ENCODE measurements at places on chromosomes 6 and 20.

DNA sequence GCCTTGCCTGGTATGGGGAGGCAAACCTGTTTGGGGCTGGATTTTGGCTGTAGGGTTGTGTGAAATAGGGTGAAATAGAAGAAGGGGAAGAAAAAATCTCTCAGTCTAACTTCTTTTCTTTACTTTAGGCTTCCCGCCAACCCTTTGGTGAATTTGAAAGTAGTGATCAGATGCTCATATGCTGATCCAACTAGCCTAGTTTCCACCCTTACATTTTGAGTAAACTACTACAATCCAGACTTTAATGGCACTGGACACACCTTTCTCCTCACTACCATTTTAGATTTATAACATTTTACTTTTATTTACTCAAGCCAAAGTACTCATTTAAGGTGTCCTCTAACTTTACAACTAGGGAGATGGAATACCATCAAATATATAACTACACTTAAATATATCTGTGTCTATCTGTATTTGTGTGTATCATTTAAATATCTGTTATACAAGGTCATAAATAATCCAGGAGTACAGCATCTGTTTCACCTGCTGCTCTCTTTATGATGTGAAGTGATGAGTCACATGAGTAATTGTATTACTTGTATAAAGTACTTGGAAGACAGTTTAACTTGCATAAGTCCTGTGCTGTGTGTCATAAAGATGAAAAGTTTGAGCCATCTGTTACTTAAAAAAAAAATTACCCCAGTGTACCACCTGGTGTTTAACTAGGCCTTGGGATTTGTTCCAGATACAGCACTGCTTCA lies 172.1 kb downstream of the CDKAL1 start:
- peak; percentile 100 for DNase-seq

DNA sequence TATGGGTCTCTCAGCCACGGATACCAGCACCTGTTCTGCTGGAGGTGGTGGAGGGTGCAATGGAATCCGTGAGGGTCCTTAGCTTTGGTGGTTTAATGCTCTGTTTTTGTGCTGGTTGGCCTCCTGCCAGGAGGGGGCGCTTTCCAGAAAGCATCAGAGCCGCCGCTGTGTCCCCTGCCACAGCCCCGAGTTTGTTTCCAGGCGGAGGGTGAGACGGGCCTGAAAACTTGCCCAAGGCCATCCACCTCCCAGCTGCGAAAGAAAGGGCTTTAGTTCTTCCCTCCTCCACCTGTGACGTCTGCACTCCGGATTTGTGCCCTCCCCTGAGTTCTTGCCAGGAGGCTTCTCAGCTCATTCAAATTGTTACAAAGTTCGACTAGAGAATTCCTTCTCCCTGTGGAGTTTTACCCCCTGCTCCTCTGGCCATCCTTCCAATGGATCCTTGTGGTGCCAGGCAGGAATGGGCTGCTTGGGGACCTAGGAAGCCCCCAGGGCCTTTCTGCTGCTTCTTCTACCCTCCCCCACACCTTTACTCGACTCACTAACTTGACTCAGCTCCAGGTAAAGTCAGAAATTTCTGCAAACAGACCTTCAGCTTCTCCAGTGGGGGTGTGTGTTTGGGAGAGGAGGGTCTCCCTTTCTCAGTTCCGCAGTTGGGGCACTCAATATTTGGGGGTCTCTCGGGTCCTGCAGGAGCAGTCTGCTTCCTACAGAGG lies 873.7 kb downstream of the KIF16B start:
- DNase-seq = no peak

DNA sequence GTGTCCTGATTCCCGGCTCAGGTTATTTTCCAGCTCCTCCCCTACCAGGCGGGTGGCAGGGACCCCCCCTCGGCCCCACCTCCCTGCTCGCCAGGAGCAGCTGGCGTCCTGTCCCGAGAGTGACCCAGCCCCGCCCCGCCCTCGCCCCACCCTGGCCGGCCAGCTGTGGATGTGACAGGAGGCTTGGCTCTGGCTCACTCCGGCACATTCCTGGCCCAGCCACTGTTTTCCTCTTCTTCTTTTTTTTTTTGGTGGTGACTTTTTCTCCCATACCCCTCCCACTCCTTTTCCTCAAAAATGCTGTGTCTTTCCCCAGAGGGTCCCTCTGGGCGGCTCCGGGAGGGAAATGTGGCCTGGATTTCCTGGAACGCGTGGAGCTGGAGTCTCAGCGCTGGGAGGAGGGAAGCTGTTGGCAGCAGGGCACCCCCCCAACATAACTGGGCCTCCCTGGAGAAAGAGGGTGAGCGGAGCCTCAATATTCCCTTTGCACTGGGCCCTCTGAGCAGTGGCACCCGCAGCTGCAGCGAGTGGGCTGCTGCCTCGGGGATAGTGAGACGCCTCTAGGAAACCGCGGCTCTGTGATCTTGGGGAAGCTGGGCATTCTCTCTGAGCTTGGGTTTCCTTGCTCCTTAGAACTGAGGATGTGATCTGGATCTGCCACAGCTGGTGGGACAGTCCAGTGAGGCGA lies 28.3 kb upstream of the CSNK2A1 start:
- no peak for DNase-seq

DNA sequence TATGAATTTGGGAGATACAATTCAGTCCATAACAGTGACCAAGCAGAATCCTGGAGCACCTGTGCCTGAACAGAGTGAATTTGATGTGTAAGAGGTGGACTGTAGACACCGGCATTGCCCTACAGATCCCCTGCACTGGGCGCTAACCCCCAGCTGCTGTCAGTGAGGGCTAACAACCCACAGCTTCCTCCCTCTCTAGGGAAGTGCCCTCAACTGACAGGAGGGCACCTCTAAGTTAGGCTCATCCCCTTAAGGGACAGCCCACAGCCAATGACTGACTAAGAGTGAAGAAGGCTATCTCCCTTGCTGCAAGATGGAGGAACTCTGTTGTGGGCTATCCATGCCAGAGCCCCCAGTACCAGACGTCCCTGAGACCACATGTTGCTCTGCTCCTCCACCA lies 15.3 kb upstream of the BPIFB1 start:
- no peak for DNase-seq

DNA sequence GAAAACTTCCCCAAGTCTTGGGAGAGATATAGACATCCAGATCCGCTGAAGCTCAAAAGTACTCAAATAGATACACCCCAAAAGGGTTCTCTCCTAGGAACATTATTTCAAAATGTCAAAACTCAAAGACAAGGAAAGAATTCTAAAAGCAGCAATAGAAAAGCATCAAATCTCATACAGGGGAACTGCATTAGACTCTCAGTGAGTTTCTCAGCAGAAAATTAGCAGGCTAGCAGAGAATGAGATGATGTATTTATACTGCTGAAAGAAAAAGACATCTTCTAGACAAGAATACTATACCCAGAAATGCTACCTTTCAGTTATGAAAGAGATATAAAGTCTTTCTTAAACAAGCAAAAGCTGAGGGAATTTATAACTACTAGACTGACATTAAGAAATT lies 75.5 kb upstream of the RIMS1 start:
- DNase-seq = no peak

- no peak for DNase-seq
Measured at GRCh38 chr20:5745416-5746030, 4.7 kb upstream of the SHLD1 start.

- DNase-seq = peak; percentile 91
Measured at GRCh38 chr6:144335311-144335861, 50.3 kb downstream of the UTRN start.

DNA sequence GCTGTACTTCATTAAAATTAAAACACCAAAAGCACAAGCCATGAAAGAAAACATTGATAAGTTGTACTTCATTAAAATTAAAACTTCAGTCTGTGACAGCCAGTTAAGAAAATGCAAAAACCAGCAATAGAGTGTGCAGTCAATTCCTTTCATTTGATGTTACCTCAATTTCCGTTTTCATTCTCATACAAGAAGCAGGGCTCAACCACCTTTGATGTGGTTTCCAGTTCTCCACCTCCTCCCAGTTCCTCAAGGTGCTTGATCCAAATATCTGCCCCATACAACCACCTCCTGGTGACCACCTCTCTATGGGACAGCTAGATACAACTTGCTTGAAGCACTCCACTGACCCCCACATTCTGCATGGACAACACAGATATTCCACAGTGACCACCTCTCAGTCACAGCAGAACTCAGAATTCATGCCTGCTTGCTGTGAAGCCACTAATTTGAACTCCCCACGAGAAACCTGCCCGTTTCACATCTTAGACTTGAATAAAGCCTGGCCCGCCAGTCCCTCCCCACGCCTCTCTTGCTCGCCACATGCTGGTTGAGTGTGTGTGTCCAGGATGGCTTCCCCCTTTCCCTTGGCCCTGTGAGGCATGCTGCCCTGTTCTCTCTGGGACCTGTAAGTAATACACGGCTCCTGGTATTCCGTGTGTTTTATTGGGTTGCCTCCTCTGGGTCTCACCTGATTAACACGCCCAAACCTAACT lies 66.1 kb downstream of the FAM50B start:
- DNase-seq = no peak

- DNase-seq = no peak
Measured at GRCh38 chr20:62644802-62645496, 2.6 kb downstream of the SLCO4A1 start.

DNA sequence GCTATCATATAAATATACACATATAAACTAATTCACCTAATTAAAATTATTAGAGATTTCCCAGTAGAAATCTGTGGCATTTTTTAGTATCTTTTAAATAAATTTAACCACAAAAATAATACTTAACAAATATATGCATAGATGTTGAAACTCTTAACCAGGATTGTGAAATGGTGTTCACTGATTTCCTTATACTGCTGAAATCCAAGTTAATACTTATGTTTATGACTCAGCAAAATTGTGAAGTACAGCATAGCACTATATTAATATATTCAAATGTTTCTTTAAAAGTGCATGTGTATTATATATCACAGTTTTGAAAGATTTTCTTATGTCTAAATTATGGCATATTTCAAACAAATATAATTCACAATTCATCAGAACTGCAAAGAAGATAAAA lies 328.2 kb upstream of the MANEA start:
- no peak for DNase-seq

DNA sequence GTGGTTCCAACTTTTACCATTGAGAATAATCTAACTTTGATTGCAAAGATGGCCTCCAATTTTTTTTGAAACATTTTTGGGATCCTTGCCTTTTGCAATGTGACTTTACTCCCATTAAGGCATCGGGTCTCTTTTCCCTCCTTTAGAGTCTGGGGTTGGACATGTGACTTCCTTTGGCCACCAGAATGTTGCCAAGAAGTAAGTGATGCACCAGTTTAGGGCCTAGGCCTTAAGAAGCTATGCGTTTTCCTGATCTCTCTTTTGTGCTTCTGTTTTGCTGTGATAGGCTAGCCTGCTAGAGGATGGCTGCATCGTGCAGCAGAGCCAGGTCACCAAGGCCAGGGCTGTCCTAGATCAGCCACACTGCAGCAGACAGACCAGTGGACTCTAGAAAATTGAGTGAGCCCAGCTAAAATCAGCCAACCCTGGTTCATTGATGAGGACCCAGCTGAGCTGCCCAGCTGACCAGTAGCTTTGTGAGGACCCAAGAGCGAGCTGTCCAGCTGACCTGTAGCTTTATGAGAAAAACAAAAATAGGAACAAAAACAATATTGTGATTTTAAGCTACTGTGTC lies 594.0 kb upstream of the JAG1 start:
- DNase-seq = no peak

GRCh38 chr20:2363587-2363986 lies 17.1 kb upstream of the TGM6 start:
- no peak for DNase-seq

DNA sequence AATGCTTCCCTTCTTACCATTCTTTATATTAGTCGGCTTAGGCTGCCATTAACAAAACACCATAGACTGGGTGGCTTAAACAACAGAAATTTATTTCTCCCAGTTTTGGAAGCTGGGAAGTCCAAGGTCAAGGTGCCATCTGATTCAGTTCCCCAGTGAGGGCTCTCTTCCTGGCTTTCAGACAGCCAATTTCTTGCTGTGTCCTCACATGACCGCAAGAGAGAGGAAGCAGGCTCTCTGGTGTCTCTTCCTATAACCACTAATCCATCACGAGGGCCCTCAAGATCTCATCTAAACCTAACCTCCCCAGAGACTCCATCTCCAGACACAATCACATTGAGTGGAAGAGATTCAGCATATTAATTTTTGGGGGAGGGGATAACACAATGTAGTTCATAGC lies 193.0 kb upstream of the SGK1 start:
- no peak for DNase-seq

DNA sequence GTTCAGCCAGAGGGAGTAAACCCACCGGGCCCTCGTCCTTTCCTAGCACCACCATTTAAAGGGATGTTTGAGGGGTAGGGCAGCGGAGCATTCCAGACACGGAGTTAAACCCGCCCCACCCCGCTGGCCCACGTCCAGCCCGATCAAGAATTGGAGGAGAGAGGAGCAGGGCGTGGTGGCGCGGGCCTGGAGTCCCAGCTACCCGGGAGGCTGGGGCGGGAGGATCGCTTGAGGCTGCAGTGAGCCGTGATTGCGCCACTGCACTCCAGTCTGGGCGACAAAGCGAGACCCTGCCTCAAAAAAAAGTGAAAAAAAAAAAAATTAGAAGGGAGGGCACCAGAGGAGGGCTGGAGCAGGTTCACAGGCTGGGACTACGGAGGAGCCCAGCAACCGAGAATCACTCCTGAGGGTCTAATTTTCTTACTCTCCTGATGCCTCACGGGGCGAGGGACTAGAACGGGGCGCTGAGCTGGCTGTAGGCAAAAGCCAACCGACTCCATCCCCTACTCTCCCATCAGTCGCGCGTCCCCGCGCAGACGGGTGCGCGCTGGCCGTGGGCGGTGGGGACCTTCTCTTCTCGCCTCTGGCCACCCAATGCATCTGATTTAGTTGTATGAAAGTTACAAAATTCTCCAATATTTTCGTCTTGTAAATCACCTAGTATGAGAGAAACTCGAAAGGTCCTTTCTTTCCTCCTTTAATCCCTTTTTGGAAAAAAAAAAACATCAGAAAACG lies 6.1 kb upstream of the HSPA1B start:
- DNase-seq = peak; percentile 31

- no peak for DNase-seq
Measured at GRCh38 chr20:52056203-52057062, 135.1 kb downstream of the ZFP64 start.

GRCh38 chr20:45300961-45301360 lies 5.7 kb upstream of the RBPJL start:
- no peak for DNase-seq

DNA sequence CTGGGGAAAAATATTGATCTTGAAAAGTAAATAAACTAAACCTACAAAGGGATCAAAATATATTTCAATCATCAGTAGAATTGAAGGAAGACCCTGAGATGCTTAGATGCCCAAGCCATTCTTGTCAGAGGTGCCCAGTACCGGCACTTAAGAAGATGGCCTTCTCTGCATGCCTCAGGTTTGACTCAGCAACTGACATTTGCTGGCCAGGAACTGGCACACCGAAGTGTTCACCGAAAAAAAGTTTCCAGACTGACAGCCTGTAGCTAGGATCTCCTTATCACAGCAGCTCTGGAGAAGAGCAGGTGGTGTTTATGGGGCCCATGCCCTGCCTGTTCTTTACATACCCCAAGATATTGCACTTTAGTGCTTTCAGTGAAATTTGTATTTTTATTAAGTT lies 203.2 kb downstream of the MOXD1 start:
- no peak for DNase-seq

DNA sequence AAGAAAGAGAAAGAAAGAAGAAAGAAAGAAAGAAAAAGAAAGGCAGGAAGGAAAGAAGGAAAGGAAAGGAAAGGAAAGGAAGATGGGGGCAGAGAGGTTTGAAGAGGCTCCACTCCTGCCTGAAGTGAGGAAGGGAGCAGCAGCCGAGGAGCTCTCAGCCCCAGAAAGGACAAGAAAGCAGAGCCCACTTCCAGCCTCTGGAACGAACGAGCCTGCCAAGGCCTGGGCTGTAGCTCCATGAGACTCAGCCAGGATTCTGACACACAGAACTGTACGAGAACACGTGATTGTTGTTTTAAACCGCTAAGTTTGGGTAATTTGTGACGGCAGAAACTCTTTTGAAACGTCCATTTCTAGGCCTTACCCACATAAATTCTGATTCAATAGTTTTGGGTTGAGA lies 69.5 kb downstream of the TTLL2 start:
- no peak for DNase-seq

Data from NCI-H1105 treated with DMSO at 0.1 percent for 48 hours (cell line).